ENCODE measurements at places on chromosomes 3 and 15. TPM values are rescaled to one million over a fixed set of nuclear protein-coding genes. Genes with fewer than 3 reads are reported as not detected.

TMEM40 gene
- 0.42 TPM for total RNA-seq

RASL12 gene
- 0.19 TPM for total RNA-seq

TEX55 gene
- total RNA-seq = not detected

PAQR9 gene
- total RNA-seq = 4.0 TPM

PRR20G gene
- not detected for total RNA-seq

CIDEC gene
- 2.8 TPM for total RNA-seq

SAMD7 gene
- not detected for total RNA-seq

DUOX2 gene
- 0.04 TPM for total RNA-seq

DAZL gene
- total RNA-seq = not detected

VGLL3 gene
- 8.5 TPM for total RNA-seq

PPM1L gene
- total RNA-seq = 0.63 TPM

CSPG4 gene
- 0.08 TPM for total RNA-seq

COLQ gene
- 0.44 TPM for total RNA-seq

DLL4 gene
- 0.51 TPM for total RNA-seq

NPRL2 gene
- total RNA-seq = 12.9 TPM

CFAP91 gene
- 0.27 TPM for total RNA-seq

MORC1 gene
- total RNA-seq = not detected

SNTN gene
- not detected for total RNA-seq

FAM107A gene
- total RNA-seq = not detected

RYR3 gene
- not detected for total RNA-seq

Data from A549 treated with DMSO at 1 μM for 4 hours (cell line).